ENCODE measurements at places on chromosomes 6 and 20. TPM values are rescaled to one million over a fixed set of nuclear protein-coding genes. Genes with fewer than 3 reads are reported as not detected.

Gene CTSA
- total RNA-seq = 202 TPM

Gene ELOVL2
- 65.4 TPM for total RNA-seq

Gene HLA-DQB1
- not detected for total RNA-seq

Gene SYNCRIP
- total RNA-seq = 112 TPM

Gene CLDN20
- not detected for total RNA-seq
